SIG-M5 (cell line): ENCODE measurements at places on chromosomes 4 and X.

- DNase-seq, result no peak
Measured at GRCh38 chr4:89369581-89369980, 62.0 kb upstream of the GPRIN3 start.

DNA sequence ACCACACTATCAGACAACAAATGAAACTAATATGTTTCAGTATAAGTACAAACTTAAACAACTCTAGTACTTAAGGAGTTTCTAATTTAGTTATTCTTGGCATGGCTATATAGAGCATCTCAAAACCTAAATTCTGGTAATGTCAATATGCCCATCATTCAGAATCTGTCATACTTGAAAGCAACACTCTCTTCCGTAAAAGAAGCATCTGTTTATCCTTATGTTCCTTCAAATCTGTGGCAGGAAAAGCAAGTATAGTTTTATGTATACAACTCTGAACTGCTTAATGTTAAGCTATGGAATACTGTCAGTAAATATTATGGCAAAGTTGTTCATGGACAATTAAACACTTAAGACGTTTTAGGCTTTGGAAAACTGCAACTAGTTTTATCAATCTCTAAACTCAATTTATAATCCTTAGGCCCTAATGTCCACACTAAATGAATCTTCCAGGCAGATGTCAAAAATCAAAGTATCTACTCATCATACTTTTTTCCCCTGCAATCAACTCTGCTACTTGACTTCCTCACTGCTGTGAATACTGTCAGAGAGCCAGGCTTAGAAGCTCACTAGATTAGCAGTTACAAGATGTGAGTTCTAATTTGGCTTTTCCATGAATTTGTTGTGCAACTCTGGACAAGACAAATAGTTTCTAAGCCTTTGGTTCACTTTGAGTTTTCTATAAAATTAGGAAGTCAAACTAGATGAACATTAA lies 109.4 kb downstream of the SCLT1 start:
- no peak for DNase-seq

DNA sequence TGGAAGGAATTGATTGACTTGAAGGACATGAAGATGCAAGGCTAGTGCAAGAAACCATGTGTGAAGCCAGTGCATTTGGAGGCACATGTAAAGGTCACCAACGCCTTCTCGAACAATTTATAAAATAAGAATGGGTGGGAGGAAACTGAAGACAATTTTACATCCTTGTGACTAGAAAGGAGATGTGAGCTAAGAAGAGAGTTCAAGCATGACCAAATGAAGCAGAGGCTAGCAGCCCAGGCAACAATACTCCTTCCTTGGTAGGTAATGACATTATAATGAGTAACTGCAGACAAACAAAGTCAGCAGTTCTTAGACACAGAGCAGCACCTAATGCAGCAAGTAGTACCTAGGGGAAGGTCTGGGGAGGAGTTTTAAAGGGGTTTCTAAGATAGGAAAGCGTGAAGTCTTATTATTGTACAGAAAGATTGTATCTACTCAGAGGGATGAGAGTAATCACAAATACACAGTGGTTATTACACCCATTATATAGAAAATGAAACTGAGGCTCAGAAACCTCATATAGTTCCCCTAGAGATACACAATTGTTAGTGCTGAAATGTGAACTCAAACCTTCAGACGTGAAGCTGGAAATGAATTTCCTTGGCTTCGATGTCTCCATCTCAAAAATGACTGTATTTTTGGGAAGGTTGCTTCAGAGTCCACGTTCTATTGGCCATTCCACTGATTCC lies 56.1 kb downstream of the ATXN3L start:
- no peak for DNase-seq

DNA sequence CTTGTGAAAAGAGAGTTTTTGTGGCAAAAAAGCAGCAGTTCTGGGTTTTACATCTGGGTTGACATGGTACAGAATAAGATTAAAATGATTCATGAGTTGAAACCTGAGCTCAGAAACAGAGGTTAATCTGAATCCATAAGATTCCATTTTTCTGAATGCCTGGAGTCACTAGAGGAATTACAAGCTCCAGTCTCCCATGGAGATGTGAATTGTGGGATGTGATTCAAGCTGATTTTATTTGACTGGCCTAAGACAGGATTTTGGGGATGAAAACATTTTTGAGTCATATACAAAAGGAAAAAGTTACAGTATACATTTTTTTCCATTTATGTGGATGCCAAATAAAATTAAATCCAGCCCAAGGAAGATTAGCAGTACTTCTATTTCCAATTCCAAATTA lies 161.1 kb downstream of the RBM46 start:
- no peak for DNase-seq

GRCh38 chr4:168394556-168394955 lies 76.0 kb upstream of the DDX60 start:
- no peak for DNase-seq
